Activated T-cell treated with anti-CD3 and anti-CD28 coated beads for 48 hours (primary cell): ENCODE measurements at places on chromosomes 3 and 15.

GRCh38 chr3:196192524-196193051 is 18.6 kb downstream of the ZDHHC19 start:
- DNase-seq: no peak

DNA sequence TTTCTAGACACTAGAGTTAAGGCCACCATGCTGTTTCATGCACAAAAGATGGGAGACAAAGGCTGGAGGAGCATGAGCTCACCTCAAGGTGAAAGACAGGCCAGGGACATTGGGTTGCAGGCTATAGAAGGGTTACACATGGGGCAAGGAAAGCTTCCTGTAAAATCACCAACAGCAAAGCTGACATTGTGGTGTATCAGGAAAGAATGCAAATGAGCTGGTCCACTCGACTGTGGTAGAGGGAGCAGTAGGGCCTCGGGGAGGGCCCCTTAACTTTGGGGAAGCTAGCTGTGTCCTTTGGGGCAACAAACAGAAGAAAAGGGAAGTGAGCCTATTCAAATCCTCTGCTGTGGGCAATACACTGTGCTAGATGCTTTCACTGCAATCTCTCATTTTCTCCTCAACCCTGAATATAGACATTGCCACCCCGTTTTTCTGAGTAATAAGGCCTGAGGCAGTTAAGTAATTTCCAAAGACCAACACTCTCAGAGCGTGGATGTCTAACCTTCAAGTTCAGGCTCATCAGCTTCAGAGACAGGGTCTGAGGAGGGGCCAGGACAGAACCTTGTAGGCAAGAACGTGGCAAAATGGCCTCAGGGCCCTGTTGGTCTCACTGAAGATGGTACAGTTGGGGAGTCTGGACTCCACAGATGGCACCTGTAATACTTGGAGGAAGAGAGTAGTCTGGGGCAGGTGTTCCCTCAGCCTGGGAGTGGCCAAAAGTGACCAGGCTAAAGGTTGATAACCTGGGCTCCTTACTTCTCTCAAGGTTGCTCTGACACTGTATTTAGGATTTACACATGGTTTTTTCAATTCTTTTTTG is 24.1 kb downstream of the CX3CR1 start:
- no peak for DNase-seq

DNA sequence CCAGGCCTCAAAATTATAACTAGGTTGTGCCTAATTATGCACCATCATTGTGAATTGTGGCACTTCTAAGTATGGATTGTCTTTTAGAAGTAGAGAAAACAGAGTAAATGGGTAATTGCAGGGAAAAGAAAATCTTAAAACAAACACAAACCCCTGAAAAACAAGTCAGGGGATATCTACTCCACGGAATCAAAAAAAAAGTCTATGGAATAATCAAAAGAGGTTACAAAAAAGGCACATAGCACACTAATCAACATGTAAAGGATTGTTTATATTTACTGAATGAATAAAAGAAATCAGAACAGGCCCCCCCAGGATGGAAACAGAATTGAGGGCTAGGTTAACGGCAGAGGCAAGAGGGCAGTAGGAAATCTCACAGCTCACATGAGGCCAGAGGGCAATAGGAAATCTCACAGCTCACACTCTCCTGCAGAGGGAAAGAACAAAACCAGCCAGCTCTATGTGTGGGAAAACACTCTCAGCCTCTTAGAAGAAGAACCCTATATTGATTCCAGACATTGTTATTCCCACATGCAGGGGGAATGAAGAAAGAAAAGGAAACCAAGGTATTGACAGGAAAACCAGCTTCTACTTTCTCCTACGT is 72.7 kb upstream of the FNDC3B start:
- DNase-seq: no peak

GRCh38 chr3:37041546-37042195 is 48.4 kb downstream of the MLH1 start:
- no peak for DNase-seq
